Stimulated activated CD8-positive, alpha-beta memory T cell treated with anti-CD3 and anti-CD28 coated beads, Interleukin-7, amount 100 ng/mL, for 24 hours (primary cell): ENCODE measurements at places on chromosomes 3 and 15.

- DNase-seq, result no peak
These were observed 212.3 kb downstream of the FGF12 start for GRCh38 chr3:192514754-192515663.

GRCh38 chr3:36227980-36228379, 152.3 kb upstream of the STAC start:
- no peak for DNase-seq

GRCh38 chr15:59997070-59997701, 6.9 kb upstream of the FOXB1 start:
- no peak for DNase-seq

- no peak for DNase-seq
These were observed 25.6 kb downstream of the PRR23E start for GRCh38 chr3:127218454-127218922.

DNA sequence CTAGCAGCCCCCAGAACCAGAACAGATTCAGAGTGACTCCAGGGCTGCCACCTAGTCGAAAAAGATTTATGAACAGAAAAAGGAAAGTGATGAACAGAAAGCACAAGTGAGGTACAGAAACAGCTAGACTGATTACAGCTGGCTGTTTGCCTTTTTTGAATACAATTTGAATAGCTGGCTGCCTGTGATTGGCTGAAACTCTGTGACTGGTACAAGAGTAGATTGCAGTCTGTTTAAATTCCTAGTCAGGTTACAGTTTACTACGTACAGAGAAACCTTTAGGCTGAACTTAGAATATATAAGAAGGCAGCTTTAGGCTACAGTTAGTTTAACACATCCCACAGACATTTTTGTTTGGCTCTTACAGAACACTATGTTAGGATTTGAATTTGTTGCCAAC, 10.0 kb downstream of the CCDC13 start:
- no peak for DNase-seq

DNA sequence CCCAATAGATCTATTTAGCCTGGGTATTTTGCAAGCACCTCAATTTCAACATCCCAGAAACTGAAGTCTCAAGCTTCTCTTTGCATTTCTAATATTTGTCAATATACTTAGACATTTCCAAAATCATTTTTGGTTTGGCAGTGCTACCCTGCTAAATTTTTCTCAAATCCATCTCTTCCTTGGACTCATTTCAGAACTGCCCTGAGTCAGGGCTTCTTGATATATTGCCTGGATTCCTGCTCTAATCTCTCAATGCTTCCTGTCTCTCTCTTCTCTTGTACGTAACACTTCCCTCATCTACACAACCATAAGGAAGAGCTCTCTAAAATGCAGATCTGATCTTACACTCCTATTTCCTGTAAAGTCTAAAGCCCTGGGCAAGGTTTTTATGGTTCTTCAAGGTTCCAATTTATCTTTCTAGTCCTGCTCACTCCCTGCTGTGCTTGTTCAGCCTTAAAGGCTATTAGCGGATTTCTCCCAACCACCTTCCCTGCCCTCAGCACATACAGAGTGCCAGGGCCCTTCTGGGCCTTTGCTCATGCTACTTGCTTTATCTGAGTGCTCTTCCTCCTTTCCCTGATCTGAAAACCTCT, 53.0 kb upstream of the MME start:
- no peak for DNase-seq

DNA sequence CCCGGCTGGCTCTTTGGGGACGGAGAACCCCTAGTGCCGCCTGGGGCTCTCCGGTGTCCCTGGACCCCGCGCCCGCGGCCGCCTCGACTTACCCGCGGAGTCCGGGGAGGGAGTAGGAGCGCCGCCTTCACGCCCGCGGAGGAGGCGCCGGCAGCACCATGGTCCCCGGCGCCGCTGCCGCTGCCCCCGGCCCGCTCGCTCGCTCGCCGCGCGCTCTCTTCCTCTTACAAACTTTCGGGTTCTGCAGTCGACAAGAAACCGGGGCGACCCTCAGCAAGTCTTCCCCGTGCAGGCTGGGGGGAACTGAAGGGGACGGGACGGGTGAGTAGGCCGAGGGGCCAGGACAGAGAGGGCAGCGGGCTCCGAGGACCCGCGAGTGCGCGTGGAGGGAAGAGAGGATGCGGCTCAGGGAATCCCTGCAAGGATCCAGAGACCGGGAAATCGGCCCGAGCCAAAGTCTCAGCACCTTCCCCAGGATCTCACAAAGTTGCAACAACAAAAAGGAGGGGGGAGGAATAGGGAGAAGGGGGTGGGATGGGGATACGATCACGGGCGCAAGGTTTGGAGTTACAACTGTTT, 2.0 kb downstream of the FOXP1 start:
- DNase-seq, result peak; percentile 2

- DNase-seq, result no peak
These were observed 59.5 kb downstream of the MLH1 start for GRCh38 chr3:37052860-37053259.

GRCh38 chr3:169186596-169186995, 476.9 kb downstream of the MECOM start:
- no peak for DNase-seq

DNA sequence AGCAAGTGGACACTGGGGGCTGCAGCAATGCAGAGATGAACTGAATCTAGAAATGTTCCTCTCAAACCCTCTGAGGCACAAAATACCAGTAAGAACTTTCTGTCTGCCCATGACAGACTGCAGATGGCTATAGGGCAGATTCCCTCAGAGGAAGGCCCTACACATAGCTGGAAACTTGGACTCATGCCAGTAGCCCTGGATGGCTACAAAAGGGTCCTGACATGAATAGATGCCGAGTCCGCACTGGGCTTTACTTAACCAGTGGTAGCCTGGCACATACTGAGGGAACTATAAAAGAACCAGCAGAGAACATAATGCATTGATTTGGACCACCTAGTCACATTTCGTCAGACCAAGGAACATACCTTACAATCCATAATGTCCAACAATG, 66.7 kb downstream of the C3orf80 start:
- DNase-seq, result no peak

GRCh38 chr3:122410639-122411038, 5.2 kb downstream of the WDR5B start:
- no peak for DNase-seq

- DNase-seq, result no peak
These were observed 64.7 kb upstream of the CFAP161 start for GRCh38 chr15:81069356-81069755.

GRCh38 chr3:155747946-155748290, 3.0 kb upstream of the PLCH1 start:
- no peak for DNase-seq

DNA sequence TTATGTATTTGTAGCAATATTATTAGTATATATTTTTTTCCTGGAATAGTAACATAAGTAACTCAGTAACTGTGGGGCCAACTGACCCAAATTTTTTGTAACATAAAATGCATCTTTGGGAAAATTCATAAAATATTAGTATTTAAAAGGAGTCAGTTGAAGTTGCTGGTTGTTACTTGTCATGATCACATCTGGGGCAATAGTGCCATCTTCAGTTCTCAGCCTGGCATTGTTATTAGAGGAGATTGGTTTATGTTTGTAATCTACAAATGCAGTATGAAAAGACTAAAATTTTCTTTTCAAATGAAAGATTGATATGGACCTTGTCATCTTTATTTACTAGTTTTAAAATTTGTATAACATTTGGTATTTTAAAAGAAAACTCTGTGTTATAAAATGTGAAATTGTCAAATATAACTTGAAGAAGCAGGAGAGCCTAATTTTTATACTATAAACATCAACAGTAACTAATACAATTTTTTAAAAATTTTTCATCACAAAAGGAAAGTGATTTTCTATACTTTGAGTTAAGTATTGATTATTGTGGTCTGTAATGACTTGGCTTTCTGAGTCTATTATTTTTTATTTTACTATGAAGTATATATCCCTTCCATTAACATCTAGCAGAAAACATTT, 38.8 kb upstream of the MLF1 start:
- no peak for DNase-seq
